H54 (cell line): ENCODE measurements at places on chromosomes 12 and 14.

DNA sequence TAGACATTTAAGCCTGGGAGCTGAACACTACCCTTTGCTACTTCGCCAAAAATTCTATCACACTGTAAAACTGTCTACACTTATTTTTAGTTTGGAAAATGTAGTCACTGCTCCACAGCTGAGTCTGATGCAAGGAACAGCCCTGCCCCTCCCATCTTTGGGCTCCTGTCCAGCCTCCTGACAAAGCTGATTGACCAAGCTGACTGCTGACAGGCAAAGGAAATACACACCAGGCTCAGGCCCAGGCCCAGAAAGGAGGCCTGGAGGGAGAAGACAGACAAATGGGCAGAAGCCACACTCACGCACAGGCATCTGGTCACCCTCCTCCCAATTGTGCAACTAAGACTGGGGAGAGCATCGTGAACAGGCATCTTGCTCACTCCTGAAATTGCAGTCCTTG is 55.3 kb downstream of the ISCA2 start:
- DNase-seq: no peak

GRCh38 chr12:72982356-72982755 is 710.2 kb downstream of the TRHDE start:
- DNase-seq: no peak

GRCh38 chr12:128519426-128519825 is 252.5 kb downstream of the TMEM132C start:
- DNase-seq: no peak

DNA sequence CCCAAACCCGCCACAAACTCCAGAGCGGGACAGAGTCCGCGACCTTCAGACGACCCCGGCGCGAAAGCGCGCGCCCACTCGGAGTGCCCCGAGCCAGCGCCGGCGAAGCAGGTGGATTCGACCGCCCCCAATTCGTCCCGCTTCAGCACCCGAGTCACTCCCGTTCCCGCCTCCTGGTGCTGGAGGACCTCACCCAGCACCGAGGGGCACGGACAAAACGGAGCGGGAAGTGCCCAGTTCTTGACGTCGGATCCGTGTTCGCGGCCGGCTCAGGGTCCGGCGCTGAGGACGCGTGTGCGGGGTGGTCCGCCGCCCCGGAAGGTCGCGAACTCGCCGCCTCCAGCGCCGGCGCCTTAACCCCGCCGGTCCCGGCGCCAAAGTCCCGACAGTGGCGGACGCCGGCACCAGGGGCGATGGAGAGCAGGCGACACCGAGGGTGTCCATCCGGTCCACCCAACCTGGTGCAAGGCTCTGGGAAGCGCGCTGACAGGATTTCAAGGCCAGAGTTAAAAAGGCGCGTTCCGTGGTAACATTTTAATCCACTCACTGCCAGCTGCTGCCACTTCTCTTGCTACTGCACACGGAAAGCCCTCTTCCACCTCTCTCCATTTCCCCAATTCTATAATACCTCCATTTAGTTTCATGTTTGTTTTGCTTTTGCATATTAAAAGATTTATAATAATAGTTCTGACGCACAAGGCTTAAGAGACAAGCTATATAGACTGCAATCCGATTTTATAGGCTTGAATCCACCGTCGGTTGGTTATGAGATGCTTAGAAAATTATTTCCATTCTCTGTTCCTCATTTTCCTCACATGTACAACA is 240.0 kb upstream of the CPNE8 start:
- DNase-seq: no peak

- no peak for DNase-seq
Observed at GRCh38 chr12:65881965-65882413, 57.7 kb downstream of the HMGA2 start.

- DNase-seq: no peak
Observed at GRCh38 chr14:85538636-85539035, 8.7 kb downstream of the FLRT2 start.

GRCh38 chr12:131425112-131426075 is 285.5 kb upstream of the SFSWAP start:
- no peak for DNase-seq

- no peak for DNase-seq
Observed at GRCh38 chr14:66696326-66696725, 188.4 kb downstream of the GPHN start.
